ENCODE measurements at places on chromosomes 1 and 21. TPM values are rescaled to one million over a fixed set of nuclear protein-coding genes. Genes with fewer than 3 reads are reported as not detected.

Gene PDPN
- not detected for total RNA-seq

Gene AMY1C
- not detected for total RNA-seq

Gene SLC2A5
- not detected for total RNA-seq

Gene ALX3
- total RNA-seq, result not detected

Gene UBASH3A
- not detected for total RNA-seq

Gene CHD5
- 0.25 TPM for total RNA-seq

Gene PSMB2
- total RNA-seq, result 42.2 TPM

Gene AADACL3
- not detected for total RNA-seq

Gene SLC44A5
- total RNA-seq, result 3.3 TPM

Gene OR2T10
- total RNA-seq, result not detected

Measured in HT-29 (cell line).